Suprapubic skin (tissue), 4 donors: ENCODE measurements at places on chromosomes 13 and 19.

- no peak for DNase-seq
These were observed 22.1 kb downstream of the ZNF787 start for GRCh38 chr19:56098731-56099568.

GRCh38 chr13:56988543-56988942 is 152.2 kb upstream of the PRR20A start:
- no peak for DNase-seq

DNA sequence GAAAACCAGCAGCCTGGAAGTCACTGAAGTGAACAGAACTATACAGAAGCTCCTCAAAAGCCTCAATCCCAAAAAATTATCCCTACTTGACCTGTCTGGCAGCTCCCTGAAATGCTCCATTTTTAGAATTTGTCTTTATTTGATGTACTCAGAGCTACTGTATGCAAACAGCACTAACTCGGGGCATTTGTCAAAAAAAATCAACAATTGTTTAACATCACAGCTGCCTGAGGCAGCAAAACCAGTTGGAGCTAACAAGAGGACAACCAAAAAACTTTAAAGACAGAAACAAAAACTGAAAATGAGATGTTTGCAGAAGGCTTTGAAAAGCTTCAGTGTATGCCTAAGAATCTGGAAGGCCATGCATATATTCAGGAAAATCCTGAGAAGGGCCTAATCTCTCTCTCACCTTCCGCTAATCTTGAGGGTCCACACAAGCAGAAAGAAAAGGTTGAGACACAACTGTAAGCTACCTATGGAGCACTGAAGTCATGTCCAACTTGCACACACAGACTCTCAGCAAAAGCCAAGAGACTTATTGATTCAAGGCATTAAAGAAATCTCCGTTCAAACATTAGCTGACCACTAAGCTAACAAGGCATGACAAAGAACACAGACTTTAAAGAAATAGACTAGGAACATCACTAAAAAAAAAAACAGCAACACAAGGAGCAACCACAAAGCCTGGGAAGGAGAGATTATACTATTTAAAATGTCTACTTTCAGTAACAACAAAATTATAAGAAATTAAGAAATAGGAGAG is 16.1 kb downstream of the VWA8 start:
- DNase-seq, result no peak

DNA sequence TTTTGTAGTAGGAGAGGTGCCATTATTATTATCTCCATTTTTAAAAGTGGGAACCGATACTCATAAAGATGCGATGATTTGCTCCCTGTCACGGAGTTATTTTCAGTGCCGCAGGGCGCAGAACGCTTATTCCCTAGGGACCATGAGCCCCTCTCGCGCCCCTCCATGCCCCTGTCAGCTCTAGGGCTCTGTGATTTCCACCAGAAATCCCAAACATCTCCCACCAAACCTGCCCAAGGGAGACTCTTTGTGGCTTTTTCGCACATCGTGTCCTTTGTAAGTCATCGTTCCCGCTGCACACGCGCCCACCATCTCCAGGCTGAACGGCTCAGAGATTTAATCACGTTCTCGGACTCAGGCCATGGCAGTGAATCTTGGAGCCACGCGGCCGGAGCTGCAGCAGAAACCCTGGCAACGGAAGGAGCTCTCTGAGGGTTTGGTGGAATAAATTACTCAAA is 105.1 kb downstream of the DNAJC15 start:
- no peak for DNase-seq
